ENCODE measurements at places on chromosomes 5 and 9.

DNA sequence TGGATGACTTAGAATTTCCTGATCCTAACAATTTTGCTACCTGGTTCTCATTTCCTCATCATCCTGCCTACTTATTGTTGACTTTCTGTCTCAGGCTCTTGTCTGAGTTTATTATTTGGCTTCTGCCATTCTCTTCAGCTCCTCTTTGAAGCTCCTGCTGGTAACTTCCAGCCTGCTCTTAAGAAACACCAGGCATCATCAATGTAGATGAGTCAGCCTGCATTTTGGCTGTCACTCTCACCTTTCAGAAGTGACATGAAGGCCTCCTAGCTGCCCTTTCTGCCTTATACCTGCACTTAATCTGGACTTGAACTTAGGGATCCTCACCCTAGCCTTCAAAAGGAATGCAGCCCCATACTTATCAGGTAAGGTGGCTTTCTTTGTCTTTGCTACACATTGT, 551.8 kb upstream of the ZNF608 start:
- DNase-seq, result no peak

GRCh38 chr9:2263665-2264064, 248.5 kb downstream of the SMARCA2 start:
- DNase-seq, result no peak

- DNase-seq, result no peak
Measured at GRCh38 chr9:33158843-33159776, 8.0 kb downstream of the B4GALT1 start.

GRCh38 chr5:173719731-173720082, 103.3 kb upstream of the BOD1 start:
- no peak for DNase-seq

DNA sequence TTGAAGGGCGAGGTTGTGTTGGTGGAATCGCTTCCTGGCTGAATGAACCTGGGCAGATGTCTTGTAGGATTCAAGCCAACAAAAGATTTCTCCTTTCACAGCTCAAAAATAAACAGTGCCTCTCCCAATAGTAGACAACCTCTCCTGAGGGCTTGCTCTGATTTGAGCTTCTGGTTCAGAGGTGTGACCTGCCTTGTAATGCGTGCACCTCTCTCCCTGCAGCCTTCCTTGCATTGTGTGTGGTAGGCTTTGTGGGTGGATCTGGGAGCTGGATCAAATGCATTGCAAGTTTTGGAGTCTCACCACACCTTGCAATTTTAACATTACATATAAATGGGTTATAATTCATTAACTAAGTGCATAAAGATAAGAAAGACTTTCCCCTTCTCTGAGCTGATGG, 96.9 kb upstream of the PTCH1 start:
- DNase-seq, result no peak

DNA sequence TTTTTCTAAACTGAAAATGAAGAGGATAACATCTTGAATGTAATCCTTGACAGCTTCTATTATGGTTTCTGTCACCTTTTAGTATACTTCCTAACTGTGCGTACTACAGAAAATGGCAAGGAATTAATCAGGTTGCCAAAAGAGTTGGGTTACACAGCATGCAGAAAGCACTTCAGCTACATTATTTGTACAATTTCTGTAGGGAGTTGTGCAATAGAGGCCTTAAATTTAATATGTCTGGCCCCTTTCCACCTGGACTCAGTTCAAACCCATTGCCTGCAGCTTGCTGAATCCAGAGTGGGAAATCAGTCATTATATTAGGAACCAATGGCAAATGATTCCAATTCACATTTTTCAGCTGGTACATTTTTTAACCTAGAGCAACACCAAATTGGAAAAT, 549.7 kb downstream of the CSNK1G3 start:
- no peak for DNase-seq

GRCh38 chr9:18601956-18602355, 128.0 kb downstream of the ADAMTSL1 start:
- no peak for DNase-seq

- no peak for DNase-seq
Measured at GRCh38 chr5:124738681-124739633, 7.5 kb downstream of the ZNF608 start.

- DNase-seq, result no peak
Measured at GRCh38 chr9:94443032-94443722, 111.7 kb upstream of the PCAT7 start.

- DNase-seq, result no peak
Measured at GRCh38 chr9:17117372-17117771, 17.5 kb upstream of the CNTLN start.

DNA sequence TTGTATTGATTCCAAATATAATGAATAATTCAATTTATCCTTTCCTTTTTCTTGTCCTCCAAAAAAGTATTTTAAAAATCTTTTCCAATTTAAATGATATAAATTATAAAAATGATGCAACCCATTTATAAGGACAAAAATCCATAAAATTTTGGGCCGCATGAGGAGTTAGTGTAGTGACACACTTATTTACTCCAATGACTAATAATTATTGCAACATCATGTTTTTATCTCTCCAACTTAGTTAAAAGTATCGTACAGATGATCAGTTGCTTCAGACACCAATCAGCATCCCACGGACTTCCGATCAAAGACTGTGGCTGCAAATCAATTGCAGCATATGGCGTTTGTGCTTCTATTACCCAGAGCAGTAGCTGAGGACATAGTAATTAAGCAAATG, 58.6 kb downstream of the HTR4 start:
- DNase-seq, result no peak

DNA sequence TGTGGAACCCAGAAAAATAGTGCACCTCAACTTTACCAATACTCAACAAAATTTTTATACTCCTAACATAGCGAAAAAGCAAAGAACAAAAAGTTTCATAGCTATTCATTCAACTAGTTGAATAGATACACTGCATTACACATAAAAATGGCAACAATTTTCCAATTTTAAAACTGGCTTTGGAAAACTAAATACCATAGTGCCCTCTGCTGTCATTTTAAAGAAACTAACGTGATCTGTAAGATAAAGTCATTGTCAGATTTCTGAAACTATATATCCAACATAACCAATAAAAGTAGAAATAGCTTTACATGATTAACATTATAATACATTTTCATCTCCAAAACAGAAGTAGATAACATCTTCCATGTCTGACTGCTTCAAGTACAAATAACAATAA, 31.6 kb downstream of the DTWD2 start:
- no peak for DNase-seq

- no peak for DNase-seq
Measured at GRCh38 chr5:19902316-19902934, 85.6 kb downstream of the CDH18 start.

DNA sequence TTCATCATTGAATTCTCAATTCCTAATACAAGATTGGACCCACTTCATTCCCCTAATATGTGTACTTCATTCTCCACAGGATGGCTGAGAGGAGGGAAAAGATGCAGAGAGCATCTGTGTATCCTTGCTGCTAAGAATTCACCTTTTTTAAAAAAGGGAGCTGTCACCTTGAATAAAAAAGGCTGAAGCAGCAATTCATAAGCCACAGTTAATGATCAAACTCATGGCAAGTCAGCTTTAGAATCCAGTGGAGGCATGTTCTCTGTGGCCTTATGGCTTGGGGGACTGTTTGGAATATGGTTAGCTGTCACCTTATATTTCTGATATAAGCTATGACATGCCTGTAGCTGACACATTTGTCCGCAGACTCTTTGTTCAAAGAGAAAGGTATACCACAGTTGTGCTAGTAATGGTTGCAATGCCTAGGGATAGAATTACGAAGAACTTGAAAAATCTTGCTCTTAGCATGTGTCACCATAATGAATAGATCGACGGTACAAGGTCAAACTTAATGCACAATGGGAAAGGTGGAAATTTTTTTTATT, 256.8 kb upstream of the TNC start:
- DNase-seq, result no peak

DNA sequence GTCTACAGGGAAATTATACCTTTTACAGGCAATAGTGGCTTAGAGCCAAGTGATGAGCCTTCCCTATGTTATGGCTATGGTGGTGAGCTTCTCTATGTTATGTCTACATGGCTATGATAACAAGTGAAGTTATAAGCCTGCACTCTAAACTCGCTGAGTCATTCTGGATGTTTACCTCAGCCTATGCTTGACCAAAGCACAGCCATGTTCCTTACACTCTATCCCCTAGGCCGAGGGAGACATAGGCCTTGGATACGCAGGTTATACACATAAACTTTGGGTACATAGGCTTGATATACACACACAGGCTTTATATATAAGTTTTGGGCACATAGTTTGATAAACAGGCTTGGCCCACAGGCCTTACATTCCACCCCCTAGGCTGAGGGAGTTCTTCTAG, 13.8 kb downstream of the DMAC1 start:
- no peak for DNase-seq

DNA sequence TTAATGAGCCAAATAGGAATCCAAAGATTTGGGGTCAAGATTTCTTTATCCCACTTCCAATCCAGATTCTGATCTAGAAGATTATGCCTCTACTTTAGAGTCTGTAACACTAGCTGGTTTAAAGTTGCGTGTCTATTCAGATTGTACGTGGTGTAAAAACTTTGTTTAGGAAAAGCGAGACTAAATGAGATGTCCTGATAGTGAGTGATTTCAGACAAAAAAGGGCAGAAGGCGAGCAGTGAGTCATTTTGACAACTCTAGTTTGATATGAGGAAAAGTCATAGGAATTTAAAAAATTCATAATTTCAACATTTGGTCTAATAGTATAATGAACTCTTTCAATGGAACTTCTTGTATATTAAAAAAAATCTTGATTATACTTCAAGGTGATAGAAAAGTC, 119.6 kb upstream of the KLF9 start:
- no peak for DNase-seq

DNA sequence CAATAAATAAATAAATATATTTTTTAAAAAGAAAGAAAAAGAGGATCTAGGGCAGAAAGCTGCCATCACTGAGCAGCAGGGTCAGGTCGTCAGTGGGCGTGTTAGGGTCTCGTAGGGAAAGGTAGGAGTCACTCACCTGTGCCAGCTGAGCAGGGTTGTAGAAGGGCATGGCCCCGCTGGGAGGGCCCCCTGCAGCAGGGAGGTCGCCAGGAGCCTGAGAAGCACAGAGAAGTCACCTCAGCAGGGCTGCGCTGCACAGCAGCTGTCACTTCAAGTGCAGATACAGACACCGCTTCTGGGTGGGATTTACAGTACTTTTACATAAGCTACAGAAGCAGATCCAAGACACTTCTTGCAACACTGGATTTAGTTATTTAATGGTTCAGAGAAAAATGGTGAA, 4.0 kb upstream of the INPP5E start:
- no peak for DNase-seq

- no peak for DNase-seq
Measured at GRCh38 chr5:122719991-122720746, 54.7 kb upstream of the SNX2 start.

DNA sequence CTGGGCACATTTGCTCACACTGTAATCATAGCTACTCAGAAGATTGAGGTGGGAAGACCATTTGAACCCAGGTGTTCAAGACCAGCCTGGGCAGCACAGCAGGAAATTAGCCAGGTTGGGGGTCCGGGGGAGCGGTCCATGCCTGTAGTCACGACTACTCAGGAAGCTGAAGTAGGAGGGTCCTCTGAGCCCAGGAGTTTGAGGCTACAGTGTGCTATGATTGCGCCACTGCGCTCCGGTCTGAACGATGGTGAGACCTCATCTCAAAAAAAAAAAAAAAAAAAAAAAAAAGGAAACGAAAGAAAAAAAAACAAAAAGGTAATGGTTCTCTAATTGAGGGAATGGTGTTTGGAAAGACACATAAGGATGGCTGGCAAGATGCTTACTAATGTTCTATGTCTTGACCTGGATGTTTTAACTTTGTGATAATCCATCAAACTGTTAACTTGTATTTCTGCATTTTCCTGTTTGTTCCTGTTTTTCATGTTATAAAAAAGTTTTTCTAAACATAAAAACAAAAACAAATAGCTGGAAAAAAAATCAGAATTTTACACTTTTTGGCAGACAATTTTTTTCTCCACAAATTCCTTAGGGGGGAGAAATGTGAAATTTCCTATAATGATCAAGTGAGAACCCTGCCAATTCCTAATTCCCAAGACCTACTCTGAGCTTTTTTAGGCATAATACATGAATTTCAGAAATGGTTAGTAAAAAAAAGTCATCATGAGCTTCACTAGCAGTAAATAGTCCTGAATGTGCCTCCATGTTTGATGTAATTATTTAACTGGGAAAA, 96.9 kb downstream of the DENND1A start:
- DNase-seq, result no peak

GRCh38 chr9:19510907-19511306, 102.1 kb downstream of the ACER2 start:
- no peak for DNase-seq

DNA sequence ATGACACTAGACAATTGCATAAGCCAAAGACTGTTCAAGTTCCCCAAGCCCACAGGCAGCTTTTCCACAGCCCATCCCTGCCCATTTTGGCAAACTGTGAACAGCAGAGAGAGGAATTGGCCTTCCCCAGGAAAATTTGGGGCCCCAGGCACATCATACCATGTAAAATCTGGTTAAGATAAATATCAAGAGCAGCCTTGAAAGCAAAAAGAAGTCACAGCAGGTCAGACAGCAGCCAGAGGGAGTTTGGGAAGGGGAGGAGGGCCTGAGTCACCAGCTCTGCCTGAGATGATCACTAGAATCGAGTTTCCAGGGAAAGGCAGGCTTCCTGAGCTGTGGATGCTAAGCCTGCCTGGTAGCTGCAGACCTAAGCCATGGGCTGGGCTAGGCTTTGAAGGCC, 179.2 kb downstream of the RFK start:
- peak; percentile 24 for DNase-seq

DNA sequence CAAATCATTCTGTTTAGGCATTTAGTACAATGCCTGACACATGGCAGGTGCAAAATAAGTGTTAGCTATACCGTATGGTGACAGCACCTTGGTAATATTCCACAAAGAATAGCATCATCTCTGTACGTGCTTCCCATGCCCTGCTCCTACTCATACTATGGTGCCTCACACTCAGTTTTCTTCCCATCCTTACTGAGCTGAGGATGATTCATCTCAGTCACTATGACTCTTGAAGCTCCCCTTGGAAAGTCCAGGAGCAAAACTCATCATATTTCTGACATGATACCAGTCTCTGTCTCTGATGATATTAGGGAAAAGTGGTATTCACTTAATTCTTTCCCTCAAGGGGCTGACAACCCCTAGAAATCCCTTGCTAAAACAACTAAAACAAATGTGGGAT, 423.3 kb downstream of the EFNA5 start:
- DNase-seq, result no peak
